ENCODE measurements at places on chromosomes 5 and 9.

DNA sequence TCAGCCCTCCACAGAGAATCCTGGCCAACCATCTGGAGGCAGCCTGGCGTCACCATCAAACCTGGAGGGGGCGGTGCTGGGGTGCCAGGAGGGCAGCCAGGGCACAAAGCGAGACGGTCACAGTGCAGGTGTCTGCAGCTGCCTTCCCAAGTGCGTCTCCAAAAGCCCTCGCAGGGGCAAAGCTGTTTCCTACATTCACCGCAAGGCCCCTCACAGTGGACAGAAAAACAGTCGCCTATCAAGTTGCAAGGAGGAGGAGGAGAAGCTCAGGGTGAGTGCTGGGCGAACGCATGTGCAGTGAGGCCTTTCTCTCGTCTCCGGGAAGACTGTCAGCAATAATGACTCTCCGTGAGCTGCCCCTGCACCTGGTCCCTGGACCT is 18.0 kb upstream of the LHX3 start:
- no peak for DNase-seq

GRCh38 chr9:36282275-36282674 is 24.0 kb upstream of the GNE start:
- DNase-seq: no peak

GRCh38 chr9:72726947-72727346 is 205.5 kb downstream of the TMC1 start:
- DNase-seq: no peak

DNA sequence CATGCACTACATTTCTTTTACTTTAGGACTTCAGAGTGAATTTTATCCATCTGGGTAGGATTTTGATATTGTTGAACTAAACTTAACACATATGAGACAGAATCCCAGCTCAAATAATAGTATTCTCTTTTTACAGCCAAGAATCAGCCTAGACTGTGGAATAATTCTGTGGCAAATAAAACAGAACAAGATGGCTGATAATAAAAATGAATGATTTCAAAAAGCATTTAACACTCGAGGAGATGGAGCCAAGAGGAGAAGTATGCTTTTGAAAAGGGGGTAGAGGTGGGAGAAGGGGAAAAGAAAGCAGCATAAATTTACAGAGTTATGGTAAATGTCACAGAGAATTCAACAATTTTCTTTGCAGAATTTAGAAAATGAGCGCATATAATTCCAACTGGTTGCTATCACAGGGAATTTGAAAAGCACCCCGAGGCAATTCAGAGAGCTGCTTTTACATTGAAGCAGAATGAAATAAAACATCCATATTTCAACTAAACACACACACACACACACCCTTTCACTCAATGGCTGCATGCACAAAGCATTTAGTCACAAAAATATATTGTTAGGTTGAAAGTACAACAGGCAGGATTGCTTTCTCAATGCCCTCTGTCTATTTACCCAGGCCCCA is 60.2 kb upstream of the DMAC1 start:
- no peak for DNase-seq

- DNase-seq: no peak
Measured at GRCh38 chr9:133986061-133986460, 6.1 kb downstream of the VAV2 start.

DNA sequence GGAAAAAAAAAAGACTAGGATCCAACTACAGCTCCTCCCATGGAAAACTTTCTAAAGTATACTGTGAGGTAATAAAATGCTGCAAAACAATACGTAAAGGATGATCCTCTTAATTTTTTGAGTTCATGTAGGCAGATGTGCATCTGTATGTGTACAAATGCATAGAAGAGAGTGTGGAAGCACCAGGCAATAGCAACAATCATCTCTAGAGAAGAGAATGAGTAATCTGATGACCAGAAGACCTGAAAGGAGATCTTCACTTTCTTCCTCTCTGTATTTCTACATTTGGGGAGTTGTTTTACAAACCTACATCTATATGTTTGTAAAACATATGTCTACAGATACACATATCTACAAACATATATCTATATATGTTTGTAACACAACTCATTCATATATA is 29.3 kb upstream of the SPDL1 start:
- DNase-seq: no peak

GRCh38 chr9:99119976-99120655 is 15.2 kb downstream of the TGFBR1 start:
- no peak for DNase-seq

DNA sequence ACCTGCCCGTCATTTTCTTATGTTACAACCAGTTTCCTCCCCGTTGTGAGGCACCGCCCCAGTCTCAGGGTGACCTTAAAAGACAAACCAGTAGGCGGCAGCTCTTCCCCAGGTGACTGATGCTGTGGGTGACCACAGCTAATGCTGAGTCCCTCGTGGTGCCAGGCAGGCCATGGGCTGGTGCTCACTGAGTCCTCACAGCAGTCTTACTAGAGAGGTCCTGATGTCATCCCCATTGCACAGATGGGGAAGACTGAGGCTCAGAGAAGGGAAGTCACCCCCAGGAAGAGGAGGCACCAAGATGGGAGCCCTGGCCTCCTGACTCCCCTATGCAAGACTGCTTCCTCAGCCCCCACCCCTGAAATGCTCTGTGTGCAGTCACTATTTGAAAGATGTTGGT is 978 bp downstream of the CFAP157 start:
- DNase-seq: no peak

GRCh38 chr9:82038897-82039296 is 50.3 kb downstream of the SPATA31D1 start:
- DNase-seq: no peak

DNA sequence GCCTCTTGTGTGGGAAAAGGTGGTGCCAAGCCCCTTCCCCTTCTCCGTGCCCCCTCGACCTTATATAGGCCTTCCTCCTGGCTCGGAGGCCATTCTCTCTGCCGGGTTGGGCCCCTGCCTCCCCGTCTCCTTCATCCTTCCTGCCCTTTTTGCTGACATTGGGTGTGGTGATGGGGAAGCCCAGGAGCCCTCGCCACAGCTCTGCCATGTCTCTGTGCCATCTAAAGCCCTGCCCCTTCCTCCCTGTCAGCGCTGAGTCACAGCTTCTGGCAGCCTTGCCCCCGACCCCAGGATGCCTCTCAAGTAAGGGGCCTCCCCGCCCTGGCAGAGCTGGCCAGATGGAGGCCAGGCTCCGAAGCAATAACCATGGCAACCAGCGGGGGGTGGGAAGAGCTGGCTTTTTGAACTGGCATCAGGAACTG is 30.4 kb downstream of the JADE2 start:
- DNase-seq: peak; percentile 43

DNA sequence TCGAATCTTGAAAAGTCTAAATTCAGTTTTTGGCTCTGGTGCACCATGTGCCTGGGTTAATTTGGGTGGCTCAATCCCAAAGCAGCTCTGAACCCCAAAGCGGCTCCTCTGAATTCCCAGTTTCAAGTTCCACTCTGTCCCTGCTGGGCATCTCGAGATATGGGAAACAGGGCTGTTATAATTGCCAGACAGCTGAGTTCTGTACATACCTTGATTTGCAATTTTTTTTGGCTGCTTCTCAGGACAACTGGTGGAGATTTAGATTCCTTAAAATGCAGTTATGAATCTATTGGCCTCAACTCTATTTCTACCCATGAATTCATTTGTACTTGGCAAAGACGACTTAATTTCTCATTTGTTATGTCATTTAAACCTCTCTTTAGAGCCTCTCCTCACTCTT is 808.5 kb downstream of the TLE4 start:
- DNase-seq: no peak

- no peak for DNase-seq
Measured at GRCh38 chr5:125725691-125726090, 697.5 kb upstream of the GRAMD2B start.

- no peak for DNase-seq
Measured at GRCh38 chr5:11734369-11734768, 169.9 kb downstream of the CTNND2 start.

DNA sequence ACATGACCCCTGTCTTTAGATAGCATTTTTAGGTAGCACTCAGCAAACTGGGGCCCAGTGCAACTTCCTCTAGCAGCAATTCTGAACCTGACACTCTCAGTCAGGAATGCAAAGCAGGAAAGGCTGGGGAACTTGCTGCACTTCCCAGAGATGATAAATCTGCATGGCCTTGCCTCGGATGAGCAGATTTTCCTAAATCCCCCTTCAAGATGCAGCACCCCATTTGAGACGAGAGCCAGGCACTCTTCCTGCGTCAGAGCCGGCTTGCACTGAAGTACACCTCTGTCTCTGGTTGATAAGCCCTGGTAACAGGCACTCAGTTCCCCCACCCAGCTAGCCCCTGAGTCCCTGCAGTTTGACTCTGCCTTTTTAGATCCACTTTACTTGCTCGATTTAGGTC is 296.7 kb upstream of the PANK3 start:
- DNase-seq: no peak

DNA sequence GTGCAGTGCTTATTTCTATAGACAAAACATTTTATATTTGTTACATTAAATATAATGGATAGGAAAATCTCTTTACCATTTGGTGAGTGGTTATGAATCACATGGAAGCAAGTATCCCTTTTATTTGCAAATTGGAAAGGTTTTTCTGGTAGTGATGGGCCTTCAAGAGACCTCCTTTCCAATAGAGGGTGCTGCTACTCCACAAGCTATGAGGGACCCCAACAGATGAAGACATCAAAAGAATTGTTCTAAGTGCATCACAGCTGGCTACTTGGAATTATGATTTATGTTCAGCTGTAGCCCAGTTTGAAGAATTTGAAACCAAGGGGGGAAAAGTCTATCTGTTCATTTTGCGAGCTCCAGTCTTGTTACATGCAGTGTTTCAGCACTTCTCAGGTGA is 493.7 kb upstream of the SGCD start:
- DNase-seq: no peak

DNA sequence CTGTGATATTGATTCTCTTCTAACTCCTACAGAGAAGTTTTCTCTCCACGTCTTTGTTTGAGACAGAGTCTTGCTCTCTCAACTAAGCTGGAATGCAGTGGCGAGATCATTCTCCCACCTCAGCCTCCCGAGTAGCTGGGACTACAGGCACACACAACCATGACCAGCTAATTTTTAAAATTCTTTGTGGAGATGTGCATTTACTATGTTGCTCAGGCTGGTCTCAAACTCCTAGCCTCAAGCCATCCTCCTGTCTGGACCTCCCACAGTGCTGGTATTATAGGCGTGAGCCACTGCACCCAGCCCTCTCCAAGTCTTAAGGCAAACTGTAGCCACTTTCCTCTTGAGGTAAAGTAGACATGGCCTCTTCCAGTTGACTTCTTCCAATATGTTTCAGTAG is 72.2 kb downstream of the SNX18 start:
- DNase-seq: no peak

- DNase-seq: no peak
Measured at GRCh38 chr9:98558575-98558974, 150.2 kb downstream of the GABBR2 start.

- DNase-seq: no peak
Measured at GRCh38 chr9:130740218-130741023, 46.8 kb downstream of the EXOSC2 start.

GRCh38 chr5:39093352-39093751 is 19.2 kb upstream of the RICTOR start:
- no peak for DNase-seq

- DNase-seq: no peak
Measured at GRCh38 chr9:113536166-113536482, 72.6 kb downstream of the RGS3 start.

DNA sequence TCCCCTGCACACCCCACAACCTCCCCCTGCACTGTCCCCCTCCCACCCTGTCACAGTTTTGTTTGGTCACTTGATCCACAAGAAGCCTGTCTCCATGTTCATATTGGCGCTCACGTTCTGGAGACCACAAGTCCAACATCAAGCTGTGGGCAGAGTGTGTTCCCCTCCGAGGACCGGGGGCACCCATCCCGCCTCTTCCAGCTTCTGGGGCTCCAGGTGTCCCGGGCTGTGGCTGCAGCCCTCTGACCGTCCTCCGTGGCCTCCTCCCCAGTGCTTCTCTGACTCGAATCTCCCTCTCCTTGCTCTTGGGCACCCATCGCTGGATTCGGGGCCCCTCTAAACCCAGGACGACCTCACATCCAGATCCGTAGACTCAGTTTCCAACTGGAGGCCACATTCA is 49.2 kb downstream of the PLEKHG4B start:
- DNase-seq: no peak

DNA sequence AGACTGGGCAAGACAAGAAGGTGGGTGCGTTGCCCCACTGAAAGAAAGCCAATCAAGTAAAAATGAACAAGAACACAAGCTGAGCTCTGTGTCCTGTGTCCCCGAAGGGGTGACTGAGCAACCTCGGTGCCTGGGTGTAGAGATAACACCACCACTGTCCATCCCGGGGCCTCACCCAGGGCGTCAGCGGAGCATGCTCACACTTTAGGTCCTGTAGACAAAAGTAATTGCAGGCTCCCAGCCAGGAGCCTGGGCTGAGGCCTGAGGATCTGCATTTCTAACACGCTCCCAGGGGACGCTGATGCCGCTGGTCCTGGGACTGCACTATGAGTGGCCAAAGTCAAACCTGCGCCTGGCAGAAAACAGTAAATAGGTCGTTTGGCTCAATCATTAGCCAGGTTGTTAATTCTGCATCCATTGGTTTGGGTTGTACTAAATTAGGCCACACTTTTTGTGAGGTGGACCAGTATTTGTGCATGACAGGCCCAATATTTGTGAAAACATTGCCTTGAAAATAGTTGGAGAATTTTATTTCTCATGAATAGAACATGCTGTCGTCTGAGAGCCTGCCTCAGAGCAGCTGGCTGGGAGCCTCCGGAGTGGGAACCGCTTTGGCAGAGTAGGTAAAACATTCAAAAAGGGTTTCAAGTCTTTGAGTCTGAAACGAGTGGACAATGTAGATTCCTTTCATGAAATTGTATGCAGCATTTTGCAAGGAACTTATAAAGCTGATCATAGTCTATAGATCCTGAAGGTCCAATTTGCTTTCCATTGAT is 38.3 kb downstream of the ANKRD33B start:
- no peak for DNase-seq

DNA sequence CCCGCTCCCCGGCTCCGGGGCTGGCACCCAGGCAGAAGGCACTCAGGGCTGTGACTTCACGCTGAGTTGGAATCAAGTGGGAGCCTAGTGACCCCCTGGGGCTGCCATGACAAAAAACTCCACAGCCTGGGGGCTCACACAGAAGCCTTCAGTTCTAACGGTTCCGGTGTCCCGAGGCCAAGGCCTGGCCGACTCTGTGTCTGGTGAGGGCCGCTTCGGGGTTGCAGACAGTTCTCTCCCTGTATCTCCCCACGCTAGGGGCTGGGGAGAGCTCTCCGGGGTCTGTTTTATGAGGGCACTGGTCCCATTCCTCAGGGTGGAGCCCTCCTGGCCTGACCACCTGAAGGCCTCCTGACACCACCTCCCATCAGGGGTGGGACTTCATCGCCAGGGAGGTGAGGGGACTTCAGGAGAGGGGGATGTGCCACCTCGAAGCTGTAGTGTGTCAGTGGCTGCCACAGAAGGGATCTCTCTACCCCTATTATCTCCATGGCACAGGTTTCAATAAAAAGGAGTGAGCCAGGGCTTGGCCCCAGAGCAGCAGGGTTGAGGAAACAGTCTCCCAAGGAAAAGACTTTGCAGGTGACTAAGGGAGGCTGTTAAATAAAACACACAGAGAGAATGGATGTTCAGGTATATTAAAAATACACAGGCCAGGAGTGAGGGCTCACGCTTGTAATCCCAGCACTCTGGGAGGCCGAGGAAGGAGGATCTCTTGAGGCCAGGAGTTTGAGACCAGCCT is 1.5 kb upstream of the SLC6A3 start:
- DNase-seq: no peak
